ENCODE measurements at places on chromosomes 7 and 10. TPM values are rescaled to one million over a fixed set of nuclear protein-coding genes. Genes with fewer than 3 reads are reported as not detected.

Gene SRRM3
- not detected for total RNA-seq

Gene ENO4
- total RNA-seq: not detected

Gene PDK4
- 1.2 TPM for total RNA-seq

Gene NSUN5
- total RNA-seq: 51.5 TPM

Gene MCU
- total RNA-seq: 14.3 TPM

Gene MALSU1
- total RNA-seq: 46.3 TPM

DNA sequence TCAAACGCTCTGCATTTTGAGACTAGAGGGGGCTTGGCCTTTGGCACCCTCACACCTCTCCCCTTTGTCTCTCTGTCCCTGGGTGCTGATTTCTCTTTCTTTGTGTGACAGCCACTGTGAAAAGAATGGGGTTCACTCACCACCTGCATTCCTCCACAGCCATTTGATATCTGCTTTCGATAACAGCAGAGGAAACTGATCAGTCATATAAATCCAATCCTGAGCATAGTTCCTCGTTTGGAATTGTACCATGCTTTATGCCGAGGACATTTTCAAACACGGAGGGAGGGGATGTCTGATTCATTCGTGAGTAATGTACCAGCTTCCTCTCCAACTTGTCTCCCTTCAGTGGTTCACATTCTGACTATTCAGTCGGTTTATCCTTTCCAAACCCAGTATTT is 15.8 kb downstream of the MET start:
- H3K4me1 ChIP-seq: no peaks in the 10 kb centered on the region
- H3K4me3 ChIP-seq: no peak overlapping the region
- DNase-seq: no peak
- H3K36me3 ChIP-seq: no peaks in the 10 kb centered on the region
- no peak overlapping the region for H3K27ac ChIP-seq
- H3K27me3 ChIP-seq: peaks cover 11% of the 10 kb centered on the region

- peak overlapping the region; percentile 56 for H3K4me3 ChIP-seq
- H3K27ac ChIP-seq: peak overlapping the region; percentile 85
- peaks cover 26% of the 10 kb centered on the region for H3K4me1 ChIP-seq
- H3K36me3 ChIP-seq: peaks cover 11% of the 10 kb centered on the region
Measured at GRCh38 chr7:22885797-22886261, 63.2 kb upstream of the TOMM7 start.

DNA sequence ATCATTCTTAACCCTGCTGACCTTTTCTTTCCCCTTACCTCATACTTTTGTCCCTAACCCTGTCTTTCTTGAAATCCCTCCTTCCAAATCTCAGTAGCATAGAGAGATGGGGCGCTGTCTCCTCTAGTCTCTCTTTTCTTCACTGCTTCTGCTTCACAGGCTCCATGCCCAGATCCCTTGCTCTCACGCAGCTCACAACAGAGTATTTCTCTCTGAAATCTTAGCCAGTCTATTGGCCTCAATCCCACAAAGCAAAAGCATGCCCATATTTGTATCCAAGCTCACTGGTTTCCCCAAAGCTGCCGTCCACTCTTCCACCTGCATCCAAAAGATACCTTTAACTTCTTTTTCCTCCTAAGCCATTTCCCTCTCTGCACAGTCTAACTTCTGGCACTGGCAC is 526.8 kb downstream of the PLXDC2 start:
- no peaks in the 10 kb centered on the region for H3K27me3 ChIP-seq
- H3K4me1 ChIP-seq: no peaks in the 10 kb centered on the region
- peak overlapping the region; percentile 21 for H3K27ac ChIP-seq

GRCh38 chr10:103781329-103782061 is 73.9 kb downstream of the SH3PXD2A start:
- no peak overlapping the region for H3K27ac ChIP-seq
- H3K4me1 ChIP-seq: peaks cover 7% of the 10 kb centered on the region
- no peak for DNase-seq
- H3K36me3 ChIP-seq: no peaks in the 10 kb centered on the region
- H3K27me3 ChIP-seq: peaks cover 13% of the 10 kb centered on the region

GRCh38 chr10:88168171-88169036 is 305.0 kb downstream of the PTEN start:
- peaks cover 12% of the 10 kb centered on the region for H3K36me3 ChIP-seq
- H3K4me1 ChIP-seq: peaks cover 26% of the 10 kb centered on the region
- no peak overlapping the region for H3K27ac ChIP-seq
- no peak overlapping the region for H3K4me3 ChIP-seq

DNA sequence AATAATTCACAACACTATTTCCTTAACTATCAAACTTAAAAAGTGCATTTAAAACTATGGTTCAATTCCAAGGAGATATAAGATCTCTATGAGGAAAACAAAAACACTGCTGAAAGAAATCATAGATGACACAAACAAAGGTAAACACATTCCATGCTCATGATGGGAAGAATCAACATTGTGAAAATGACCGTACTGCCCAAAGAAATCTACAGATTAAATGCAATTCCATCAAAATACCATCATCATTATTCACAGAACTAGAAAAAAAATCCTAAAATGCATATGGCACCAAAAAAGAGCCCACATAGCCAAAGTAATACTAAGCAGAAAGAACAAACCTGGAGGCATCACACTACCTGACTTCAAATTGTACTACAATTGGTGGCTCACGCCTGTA is 159.9 kb upstream of the EEPD1 start:
- no peak overlapping the region for H3K4me3 ChIP-seq
- peaks cover 2% of the 10 kb centered on the region for H3K27me3 ChIP-seq
- no peak overlapping the region for H3K27ac ChIP-seq

GRCh38 chr10:11292576-11293302 is 275.1 kb downstream of the CELF2 start:
- H3K27ac ChIP-seq: peak overlapping the region; percentile 26
- no peaks in the 10 kb centered on the region for H3K27me3 ChIP-seq
- DNase-seq: no peak
- H3K4me1 ChIP-seq: peaks cover 9% of the 10 kb centered on the region
- H3K36me3 ChIP-seq: peaks cover 54% of the 10 kb centered on the region
- H3K4me3 ChIP-seq: no peak overlapping the region

GRCh38 chr10:23780331-23780730 is 341.5 kb downstream of the OTUD1 start:
- no peaks in the 10 kb centered on the region for H3K36me3 ChIP-seq
- H3K4me3 ChIP-seq: no peak overlapping the region
- no peak overlapping the region for H3K27ac ChIP-seq
- no peaks in the 10 kb centered on the region for H3K4me1 ChIP-seq
- no peak for DNase-seq
